Fibroblast of skin of back (primary cell): ENCODE measurements at places on chromosomes 2 and 18.

DNA sequence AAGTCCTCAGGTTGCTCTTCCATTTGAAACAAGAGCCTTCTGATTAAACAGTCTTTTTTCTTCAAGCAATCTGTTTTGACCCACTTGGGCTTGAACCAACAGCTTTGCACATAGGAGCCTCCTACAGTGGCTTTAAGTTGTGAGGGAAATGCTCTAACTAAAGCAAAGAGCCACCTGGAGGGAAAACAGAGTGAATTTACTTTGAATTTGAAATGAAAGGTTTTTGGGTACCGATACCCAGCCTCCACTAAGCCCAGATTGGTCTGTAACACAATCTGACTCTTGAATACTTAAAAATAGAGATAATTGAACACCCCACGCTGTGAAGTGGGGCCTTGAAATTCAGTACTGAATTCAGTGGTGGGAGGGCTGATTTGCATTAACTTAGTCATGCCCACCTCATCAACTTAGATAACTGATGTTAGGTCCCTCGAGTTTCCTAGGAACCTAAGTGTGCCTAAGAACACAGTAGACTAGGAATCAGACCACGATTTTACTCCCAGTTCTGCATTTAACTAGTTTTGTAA is 56.3 kb upstream of the ACVR1C start:
- DNase-seq: no peak

GRCh38 chr2:215918901-215919599 is 94.3 kb downstream of the MREG start:
- DNase-seq: peak; percentile 62

GRCh38 chr18:55405893-55406406 is 182.0 kb downstream of the TCF4 start:
- peak; percentile 95 for DNase-seq

- peak; percentile 16 for DNase-seq
Observed at GRCh38 chr2:204625135-204625534, 79.9 kb downstream of the PARD3B start.

GRCh38 chr2:163528640-163529217 is 207.1 kb downstream of the FIGN start:
- no peak for DNase-seq

GRCh38 chr18:47250391-47251046 is 941 bp downstream of the SKOR2 start:
- no peak for DNase-seq

DNA sequence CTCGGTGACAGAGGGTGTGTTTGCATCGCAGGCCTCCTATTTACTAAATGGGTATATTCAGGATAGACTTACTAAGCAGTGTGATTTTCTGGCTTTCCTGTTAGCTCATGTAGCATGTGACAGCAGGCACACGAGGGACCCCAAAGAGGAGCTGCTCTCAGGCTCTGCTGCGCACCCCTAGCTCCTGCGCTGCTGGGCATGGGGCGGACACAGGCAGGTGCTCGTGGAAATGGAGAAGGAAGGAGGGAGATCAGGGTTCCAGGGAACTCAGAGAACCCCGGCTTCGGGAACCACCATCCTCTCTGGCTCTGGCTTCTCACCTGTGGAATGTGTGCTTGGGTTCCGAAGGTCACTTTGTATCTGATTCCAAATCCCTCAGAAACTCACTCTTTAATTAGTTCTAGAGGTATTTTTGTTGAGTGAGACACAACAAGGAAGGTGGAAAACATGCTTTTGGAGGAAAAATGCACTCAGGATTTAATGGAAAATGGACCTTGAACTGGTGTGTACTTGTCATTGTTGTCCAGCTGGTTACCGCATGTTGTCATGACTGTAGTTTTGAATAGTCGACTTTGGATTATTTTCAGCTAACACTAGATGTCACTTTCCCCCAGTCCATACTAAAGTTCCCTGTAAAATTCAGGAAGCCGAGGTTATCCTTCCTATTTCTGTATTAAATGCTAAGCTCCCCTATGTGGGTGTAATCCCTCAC is 3.5 kb downstream of the SNTG2 start:
- peak; percentile 49 for DNase-seq

GRCh38 chr2:29114586-29114945 is 649 bp upstream of the CLIP4 start:
- DNase-seq: no peak

GRCh38 chr2:52034706-52035105 is 1002.8 kb upstream of the NRXN1 start:
- no peak for DNase-seq

DNA sequence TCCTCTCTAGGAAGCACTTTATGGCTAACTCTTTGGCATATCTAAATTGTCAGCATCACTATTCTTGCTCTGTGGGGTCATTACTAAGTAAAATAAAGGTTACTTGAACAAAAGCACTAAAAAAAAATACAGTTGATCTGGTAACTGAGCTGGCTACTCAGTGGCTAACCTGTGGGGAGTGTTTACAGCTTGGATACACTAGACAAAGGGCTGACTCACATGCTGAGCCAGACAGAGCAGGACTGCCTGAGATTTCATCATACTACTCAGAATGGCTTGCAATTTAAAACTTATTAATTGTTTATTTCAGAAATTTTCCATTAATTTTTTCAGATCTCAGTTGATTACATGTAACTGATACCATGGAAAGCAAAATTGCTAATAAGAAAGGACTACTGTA is 1690.4 kb upstream of the SLC39A10 start:
- DNase-seq: peak; percentile 85

DNA sequence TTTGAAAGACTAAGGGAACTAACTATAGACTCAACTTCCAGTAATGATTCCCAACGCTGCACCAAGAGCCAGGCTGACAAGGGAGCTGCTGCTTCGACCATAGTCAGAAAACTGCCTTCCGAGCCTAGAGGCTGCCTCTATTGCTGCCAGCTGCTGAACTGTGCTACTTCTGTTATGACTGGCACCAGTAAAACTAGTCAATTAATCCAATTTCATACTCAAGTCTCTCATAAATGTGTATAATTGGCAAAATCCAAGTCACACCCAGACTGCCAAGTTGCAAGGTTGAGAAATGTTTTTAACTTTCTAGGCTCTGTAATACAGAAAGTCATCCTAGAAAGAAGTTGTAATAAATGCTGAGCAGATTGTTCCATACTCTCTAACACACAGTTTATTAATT is 117.4 kb downstream of the SPOPL start:
- no peak for DNase-seq

GRCh38 chr18:48952287-48953103 is 1.7 kb upstream of the SMAD7 start:
- DNase-seq: peak; percentile 94

- DNase-seq: no peak
Observed at GRCh38 chr2:96795076-96795475, 21.0 kb upstream of the CNNM3 start.

DNA sequence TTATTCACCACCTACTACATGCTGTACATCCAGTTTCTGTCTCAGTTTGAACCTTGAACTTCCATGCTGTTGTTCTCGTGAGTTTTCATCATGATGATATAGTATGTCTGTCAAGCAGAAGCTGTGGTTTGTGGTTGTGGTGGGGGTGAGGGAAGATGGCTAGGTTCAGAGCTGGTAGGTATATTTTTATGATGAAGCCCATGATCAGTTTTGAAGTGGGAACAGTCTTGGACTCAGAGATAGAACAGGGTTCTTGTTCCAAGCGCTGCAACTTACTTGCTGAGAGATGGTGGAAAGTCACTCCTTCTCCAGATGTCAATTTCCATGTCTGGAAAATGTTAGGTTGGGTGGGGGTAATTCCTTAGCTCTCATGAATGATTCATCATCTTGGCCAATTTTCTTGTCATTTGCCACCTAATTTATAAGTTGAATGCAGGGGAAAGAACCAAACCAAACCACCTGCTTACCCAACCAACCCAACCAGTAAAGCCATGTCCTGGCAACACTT is 21.6 kb downstream of the PMAIP1 start:
- no peak for DNase-seq
